Stimulated activated CD8-positive, alpha-beta memory T cell treated with anti-CD3 and anti-CD28 coated beads, Interleukin-4, amount 100 ng/mL, for 48 hours (primary cell): ENCODE measurements at places on chromosomes 1 and 21.
A peak's percentile ranks its signal among the peaks of the same experiment; 100 is the strongest.

GRCh38 chr1:172914501-172915144, 136.1 kb downstream of the TNFSF18 start:
- no peak for DNase-seq

DNA sequence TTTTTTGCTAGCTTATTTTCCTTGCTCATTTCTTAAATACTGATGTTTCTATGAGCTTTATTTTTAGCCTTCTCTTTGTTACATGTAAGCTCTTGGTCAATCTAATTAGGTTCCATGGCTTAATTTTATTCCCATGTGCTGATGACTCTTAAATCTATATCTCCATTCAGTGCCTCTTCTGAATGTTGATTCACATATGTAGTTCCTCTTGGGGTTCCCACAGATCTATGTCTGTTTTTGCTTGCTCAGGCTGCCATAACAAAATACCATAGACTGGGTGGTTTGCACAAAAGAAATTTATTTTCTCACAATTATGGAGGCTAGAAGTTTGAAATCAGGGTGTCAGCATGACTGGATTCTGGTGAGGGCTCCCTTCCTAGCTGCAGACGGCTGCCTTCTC, 58.3 kb upstream of the PLA2G4A start:
- DNase-seq: no peak

GRCh38 chr1:36279110-36279788, 26.9 kb upstream of the SH3D21 start:
- DNase-seq: no peak

DNA sequence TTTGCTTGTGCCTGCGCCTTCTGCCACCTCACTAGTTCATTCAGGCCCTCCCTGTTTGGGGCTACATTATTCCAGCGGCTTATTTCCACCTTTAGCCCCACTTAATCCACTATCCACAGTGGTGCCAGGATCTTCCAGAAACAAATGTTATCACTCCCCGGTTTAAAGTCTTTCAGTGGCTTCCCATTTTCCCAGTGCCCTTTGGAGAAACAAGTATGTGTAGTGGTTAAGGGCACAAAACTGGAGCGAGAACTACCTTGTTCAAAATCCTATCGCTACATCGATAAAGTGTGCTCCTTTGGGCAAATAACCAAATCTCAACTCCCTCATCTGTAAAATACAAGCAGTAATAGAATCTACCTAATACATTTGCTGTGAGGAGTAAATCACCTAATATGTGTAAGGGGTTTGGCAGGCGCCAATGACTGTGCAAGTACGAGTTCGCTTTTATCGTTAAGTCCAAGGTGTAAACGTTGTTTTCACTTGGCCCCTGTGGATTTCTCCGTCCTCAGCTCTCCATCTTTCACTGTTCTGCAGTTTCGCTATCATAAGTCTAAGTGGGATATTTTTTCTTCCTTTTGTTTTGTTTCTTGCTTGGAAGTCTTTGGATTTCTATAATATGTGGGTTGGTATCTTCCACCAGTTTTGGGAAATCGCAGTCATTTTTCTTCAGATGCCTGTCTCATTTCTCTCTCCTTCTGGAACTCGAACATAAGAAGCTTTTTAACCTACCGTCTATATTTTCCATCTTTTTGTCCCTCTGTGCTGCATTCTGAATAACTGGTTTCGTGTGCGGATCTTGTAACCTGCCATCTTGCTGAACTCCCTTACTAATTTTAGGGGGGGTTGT, 844 bp upstream of the MEAF6 start:
- no peak for DNase-seq

- peak; percentile 43 for DNase-seq
These were observed 30.2 kb downstream of the ADARB1 start for GRCh38 chr21:45104560-45104959.

GRCh38 chr1:69833536-69833935, 265.8 kb downstream of the LRRC7 start:
- no peak for DNase-seq

- DNase-seq: peak; percentile 59
These were observed at the start of gene BMP8B for GRCh38 chr1:39788758-39789570. Gene BMP8B (minus strand): TSS chr1:39788865. CDS start chr1:39788485, 380 bp downstream.

GRCh38 chr1:239757716-239758115, 334.0 kb upstream of the FMN2 start:
- no peak for DNase-seq

GRCh38 chr1:64921771-64922170, 44.6 kb downstream of the JAK1 start:
- no peak for DNase-seq

- DNase-seq: no peak
These were observed 2.1 kb downstream of the SIPA1L2 start for GRCh38 chr1:232627645-232628334.

DNA sequence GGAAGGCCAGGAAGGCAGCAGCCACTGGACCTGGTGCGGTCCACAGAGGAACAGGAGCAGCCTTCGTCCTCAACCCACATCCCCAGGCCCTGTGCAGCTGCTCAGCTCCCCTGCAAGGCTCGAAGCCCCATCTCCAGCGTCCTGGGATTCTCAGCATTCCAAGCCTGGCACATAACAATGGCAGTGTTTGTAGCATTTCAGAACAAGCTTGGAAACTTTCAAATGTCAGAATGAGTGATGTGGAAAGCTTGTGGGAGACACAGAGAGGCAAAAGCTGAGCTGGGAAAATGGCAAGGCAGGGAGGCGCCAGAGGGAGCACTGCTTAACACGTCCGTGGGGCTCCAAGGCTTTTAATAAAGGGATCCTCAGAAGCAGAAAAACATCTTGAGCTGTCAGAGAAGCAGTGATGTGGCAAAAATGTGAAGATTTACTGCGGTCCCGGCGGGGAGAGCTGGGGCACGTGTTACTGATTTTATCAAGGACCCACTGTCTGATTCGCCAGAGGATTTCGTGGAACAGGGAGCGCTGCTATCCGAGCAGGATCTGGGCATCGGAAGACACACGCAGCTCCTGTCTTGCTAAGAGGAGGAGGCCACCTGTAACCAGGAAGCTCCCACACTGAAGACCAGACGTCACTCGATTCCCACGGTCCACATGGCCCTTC, 38.1 kb downstream of the TOMM20 start:
- DNase-seq: no peak
